Midbrain (tissue), 1 donor: ENCODE measurements at places on chromosomes 13 and 19.

DNA sequence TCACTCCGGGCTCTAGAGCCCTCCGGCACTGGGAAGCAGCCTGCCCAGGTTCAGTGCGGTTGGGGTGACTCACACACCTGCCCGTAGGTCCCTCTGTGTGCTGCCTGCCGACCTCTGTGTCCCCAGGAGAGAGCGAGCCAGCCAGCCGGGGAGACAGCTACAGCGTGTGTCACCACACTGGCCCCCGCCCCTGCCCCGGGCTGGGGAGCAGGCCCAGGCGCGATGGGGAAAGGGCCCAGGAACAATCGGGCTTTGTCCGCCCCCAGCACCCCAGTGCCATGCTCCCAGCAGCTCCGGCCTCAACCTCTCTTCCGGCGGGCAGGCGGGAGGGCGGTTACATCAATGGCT lies at the start of gene KLK6:
Gene KLK6 (minus strand): TSS at position 179 of the 348 bp plus-strand sequence. CDS start 1,487 bp downstream, outside the sequence.
- peak; percentile 90 for DNase-seq

DNA sequence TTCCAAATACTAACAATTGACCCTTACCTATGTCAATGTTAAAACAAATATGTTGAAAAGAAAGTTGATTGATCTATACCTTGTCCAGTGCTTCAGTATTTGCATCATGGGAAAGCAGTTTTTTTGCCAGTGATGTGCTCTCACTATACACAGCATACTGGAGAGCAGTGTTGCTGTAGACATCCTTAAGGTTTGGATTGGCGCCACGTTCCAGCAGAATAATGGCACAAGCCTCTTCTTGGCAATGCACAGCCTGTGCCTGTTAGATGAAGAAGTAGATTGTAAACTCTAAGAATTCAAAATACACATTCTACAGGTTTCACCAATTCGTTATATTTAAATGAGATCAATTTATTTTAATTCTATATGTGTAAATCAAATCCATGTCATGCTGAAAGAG lies 43.9 kb upstream of the C1QTNF9B start:
- no peak for DNase-seq

GRCh38 chr13:59442461-59442860 lies 721.3 kb downstream of the DIAPH3 start:
- no peak for DNase-seq

DNA sequence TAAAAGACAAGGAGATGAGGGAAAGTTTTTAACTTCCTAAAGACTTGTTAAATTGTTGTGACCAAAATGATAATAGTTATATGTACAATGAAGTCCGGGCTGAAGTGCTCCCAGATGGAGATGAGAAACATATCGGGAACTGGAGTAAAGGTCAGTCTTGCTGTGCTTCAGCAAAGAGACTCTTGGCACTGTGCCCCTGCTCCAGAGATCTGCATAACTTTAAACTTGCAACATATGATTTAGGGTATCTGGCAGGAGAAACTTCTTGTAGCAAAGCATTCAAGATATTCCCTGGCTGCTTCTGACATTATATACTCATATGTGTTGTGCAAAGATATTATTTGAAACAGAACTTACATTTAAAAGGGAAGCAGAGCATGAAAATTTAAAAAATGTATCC lies 786.6 kb upstream of the SLITRK6 start:
- no peak for DNase-seq

GRCh38 chr19:54938906-54939305 lies 8.4 kb downstream of the NLRP7 start:
- DNase-seq: no peak

GRCh38 chr13:20882206-20882605 lies 20.3 kb downstream of the XPO4 start:
- DNase-seq: no peak

GRCh38 chr13:48528720-48529119 lies 4.2 kb downstream of the RCBTB2 start:
- no peak for DNase-seq

DNA sequence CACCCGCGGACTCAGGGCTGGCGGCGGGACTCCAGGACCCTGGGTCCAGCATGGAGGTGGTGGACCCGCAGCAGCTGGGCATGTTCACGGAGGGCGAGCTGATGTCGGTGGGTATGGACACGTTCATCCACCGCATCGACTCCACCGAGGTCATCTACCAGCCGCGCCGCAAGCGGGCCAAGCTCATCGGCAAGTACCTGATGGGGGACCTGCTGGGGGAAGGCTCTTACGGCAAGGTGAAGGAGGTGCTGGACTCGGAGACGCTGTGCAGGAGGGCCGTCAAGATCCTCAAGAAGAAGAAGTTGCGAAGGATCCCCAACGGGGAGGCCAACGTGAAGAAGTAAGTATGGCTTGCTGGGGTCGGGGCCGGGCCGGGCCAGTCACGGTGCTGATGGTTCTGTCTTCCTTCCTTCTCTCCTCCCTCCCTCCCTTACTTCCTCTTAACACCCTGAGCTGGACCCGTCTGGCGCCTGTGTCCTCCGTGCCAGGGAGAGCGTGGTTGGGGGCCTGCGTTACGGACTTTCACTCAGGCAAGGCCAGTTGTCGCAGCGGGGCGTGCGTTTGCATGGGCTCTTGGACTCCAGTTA lies 1.4 kb downstream of the STK11 start:
- DNase-seq: no peak

- no peak for DNase-seq
These were observed 111.2 kb upstream of the SGCG start for GRCh38 chr13:23069566-23069965.

- no peak for DNase-seq
These were observed 766 bp downstream of the SBNO2 start for GRCh38 chr19:1173159-1173844.

DNA sequence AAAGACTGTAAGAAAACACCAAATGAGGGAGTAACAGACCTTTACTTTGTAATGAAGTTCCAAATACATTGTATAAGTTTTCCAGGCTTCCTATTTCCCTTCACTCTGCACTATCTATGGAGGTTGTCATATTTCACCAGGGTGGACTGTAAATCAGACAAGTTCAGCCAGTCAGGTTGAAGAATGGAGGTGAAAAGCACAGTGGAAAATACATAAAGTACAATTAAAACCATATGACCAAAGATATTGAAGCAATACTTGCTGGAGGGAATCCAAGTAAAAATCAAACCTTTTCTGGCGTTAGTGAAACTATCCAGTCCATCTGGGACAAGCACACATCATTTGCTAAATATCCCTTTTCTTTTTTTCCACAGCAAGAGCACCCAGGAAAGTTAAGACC lies 3.2 kb downstream of the LHFPL6 start:
- no peak for DNase-seq

- DNase-seq: no peak
These were observed 61.5 kb upstream of the SERP2 start for GRCh38 chr13:44312131-44312530.

DNA sequence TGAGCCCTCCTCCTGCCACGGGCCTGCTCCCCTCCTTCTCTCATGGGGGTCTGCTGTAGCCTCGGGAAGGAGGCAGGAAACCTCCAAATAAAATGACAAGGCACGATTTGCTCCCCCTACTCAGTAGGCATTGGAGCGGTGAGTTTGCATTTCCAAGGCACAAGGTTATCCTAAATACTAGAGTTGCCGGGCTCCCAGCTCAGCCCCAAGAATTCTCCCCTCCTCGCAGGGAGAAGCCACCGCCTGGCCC lies 1.5 kb downstream of the CEBPA start:
- no peak for DNase-seq

- DNase-seq: no peak
These were observed 20.1 kb upstream of the ESD start for GRCh38 chr13:46817095-46817494.

DNA sequence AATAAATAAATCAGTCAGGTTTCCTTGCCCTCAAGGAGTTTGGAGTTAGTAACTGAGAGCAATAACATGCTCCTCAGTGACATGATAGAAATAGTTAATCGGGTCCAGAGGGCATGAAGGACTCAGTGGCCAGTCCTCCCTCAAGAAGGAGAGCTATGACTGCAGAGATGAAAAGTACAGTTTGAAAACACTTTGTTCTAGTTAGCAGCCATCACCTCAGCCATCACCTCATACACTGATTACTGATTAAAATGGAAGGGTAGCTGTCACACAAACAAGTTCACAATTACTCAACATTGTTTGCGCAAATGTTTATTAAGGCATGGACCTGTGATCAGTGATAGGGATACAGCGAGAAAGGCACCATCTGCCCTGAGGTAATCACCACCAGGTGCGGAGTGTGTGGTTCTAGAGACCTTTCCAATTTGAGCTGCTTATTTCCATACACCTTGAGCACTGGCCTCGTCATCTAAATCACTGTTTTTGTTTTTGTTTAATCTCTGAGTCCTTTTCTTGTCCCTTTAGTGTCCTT lies 85.3 kb upstream of the RAP2A start:
- DNase-seq: no peak

DNA sequence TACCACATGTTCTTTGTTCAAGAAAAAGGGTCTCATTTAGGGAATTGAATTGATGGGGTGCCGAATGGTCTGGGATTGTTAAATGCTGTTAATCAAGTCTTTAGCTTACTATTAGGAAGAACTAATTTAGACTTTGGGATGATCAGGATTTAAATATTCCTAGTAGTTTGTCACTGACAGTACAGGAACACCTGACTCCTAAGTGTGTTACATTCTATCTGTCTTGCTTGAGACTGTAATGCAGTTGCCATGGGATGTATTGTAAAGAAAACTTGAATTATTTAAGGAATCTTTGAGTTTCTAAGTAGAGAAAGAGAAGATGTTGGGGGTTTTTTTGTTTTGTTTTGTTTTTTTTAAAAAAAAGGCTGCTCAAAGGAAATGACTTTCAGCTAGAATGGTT lies 17.8 kb upstream of the KCTD4 start:
- no peak for DNase-seq

DNA sequence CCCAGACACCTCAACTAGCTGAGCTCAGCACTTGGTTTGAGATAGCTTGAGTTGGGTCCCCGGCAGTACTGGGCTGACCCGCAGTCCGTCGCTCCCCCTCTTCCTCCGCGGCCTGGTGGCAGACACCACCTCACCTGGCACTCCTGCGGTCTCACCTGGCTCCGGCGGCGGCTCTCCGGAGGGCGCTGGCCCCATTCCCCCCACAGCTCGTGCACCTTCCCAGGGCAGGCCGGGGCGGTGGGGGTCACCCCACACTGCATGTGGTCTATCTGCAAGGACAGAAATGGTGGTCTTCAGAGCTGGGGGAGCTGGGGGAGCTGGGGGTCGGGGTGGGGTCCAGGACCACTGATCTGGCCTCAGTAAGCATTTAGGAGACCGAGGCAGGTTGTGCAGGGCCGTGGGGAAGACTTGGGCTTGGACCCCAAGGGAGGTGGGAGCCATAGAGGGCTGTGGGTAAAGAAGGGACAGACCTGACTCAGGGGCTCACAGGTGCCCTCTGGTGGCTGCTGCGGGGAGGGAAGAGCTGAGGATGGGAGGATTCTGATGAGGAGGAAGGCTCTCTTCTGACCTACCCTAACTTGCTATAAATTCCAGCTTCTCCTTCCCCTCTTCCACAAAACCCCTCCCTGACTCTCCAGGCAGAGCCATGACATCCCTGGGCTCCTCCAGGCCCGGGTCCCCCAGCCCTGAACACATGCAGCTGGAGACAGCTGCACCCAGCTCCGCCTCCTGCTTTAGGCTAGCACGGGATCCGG lies 6.7 kb upstream of the PLIN4 start:
- DNase-seq: no peak

DNA sequence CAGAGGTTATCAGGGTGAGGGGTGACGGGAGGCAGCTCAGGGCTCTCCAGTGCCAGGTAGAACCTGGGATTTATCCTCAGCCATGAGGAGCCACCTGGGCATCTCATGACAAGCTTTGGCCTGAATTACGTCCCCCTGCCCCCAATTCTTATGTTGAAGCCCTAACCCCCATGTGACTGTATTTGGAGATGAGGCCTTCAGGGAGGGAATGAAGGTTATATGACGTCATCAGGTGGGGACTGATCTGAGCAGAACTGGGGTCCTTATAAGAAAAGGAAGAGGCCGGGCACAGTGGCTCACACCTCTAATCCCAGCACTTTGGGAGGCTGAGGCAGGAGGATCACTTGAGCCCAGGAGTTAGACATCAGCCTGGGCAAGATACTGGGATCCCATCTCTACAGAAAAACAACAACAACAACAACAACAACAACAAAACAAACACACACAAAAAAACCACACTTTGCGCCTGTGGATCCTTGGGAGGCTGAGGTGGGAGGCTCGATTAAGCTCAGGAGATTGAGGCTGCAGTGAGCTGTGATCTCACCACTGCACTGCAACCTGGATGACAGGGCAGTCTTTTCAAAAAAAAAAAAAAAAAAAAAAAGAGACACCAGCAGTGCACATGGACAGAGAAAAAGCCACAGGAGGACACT lies 18.4 kb downstream of the ZFR2 start:
- no peak for DNase-seq

- no peak for DNase-seq
These were observed 7.5 kb downstream of the ELAVL1 start for GRCh38 chr19:7997809-7998480.

GRCh38 chr19:16067205-16067938 lies 8.9 kb upstream of the TPM4 start:
- DNase-seq: peak; percentile 46

DNA sequence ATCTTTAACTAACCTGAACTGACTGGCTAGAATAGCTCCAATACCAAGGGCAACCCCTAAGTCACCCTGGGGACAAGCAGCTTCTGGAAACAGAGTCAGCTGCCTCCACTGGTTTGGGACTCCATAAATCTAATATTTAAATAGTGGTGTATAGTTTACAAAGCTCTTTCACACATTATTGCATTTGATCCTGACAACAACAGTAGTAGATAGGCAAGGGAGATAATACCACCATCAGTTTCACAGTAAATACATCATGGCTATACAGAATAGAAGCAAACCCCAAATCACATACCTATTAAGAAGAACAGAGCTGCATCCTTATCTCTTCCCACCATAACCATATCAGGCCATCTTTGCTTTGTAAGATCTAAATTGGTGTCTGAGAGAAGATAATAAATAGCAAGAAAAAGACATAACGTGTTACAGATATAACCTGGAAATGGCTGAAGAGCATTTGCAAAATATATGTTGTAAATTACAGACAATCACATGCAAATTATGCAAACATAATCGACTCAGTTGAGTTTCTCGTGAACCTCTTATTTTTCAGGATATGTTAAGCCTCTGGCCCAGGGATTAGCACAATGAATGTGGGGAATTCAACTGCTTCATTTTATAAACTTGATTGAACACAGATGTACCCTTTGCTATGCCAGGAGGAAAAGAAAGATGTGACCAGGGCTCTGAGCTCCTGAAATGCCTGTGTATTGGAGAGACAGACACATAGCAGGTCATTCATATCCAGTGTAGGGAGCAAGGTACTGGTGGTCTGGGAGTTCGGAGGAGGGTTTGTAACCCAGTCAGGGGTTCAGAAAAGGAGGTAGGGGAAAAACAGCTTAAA lies 142.5 kb downstream of the SLC7A1 start:
- no peak for DNase-seq

DNA sequence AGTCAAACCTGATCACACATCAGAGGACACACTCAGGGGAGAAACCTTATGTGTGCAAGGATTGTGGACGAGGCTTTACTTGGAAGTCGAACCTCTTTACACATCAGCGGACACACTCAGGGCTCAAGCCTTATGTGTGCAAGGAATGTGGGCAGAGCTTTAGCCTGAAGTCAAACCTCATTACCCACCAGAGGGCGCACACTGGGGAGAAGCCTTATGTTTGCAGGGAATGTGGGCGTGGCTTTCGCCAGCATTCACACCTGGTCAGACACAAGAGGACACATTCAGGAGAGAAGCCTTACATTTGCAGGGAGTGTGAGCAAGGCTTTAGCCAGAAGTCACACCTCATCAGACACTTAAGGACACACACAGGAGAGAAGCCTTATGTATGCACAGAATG lies 8.2 kb upstream of the ZNF527 start:
- no peak for DNase-seq
